ENCODE measurements at places on chromosomes 3 and 15.

DNA sequence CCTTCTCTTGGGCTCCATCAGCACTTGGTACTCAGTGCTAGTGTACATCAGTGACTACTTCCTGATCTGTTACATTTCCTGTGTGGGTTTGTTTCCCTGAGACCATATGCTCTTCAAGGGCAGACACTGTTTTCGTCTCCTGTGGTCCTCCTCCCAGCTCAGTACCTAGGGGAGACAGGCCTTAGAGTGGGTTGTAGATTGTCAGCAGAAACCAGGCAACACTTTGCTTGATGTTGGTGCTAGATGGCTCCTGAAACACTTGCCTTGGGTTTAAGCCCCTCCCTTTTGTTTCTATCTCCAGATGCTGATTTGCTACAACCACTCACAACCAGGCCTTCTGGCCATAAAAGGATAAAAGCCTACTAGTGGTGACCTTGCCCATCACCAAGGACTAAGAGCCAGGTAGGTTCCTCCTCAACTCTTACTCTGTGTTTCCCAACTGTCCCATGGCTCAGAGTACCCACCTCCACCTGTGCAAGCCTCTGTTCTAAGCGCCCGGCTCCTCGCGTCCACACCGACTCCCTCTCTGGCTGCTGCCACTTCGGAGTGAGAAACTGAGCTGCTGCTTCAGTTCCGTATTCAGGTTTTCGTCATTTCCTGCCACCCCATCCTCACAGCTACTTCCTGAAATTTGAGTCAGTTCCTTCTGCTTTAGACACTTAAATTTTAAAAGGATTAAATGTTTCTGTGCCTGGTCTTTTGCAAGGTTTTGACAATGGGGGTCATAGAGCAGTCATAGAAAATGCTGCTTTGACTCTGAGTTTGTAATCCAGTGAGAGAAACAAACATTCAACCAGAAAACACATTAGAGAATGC, at the start of gene HCLS1:
Gene HCLS1, minus strand, starts transcription at position 548 of the 816 bp plus-strand sequence. CDS start 2,556 bp downstream, outside the sequence.
- DNase-seq = peak; percentile 47

DNA sequence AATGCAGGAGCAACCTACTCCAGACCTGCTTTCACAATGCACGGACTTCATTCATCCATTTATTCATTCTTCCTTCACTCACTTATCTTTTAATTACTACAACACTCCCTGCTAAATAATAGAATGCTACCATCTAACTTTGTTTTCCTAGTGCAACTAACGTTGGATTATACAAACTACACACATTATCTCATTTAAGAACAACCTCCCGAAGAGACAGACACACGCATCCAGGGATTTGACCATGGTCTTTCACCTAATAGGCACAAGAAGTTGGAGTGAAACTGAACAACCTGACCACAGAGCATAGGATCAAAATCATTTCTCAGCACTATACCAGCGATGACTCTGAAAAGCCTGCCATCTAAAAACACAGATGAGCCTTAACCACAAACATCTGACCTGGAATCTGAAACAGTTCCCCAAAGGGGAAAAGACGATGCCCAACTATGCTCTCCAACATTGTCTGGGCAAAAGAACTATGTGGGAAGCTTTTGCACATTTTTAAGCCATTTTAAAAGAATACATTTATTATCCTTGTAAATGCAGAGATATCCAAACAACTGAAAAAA, 21.0 kb downstream of the ZNF385D start:
- no peak for DNase-seq

- peak; percentile 70 for DNase-seq
These were observed 6.5 kb upstream of the TM4SF18 start for GRCh38 chr3:149339931-149340309.

GRCh38 chr3:30894521-30895251, at the start of gene GADL1:
Gene GADL1, minus strand, starts transcription at chr3:30894661. Its CDS starts 47 bp downstream, at chr3:30894614.
- DNase-seq = peak; percentile 39
